Right renal cortex interstitium (tissue), 3 donors: ENCODE measurements at places on chromosomes 5 and 9.

DNA sequence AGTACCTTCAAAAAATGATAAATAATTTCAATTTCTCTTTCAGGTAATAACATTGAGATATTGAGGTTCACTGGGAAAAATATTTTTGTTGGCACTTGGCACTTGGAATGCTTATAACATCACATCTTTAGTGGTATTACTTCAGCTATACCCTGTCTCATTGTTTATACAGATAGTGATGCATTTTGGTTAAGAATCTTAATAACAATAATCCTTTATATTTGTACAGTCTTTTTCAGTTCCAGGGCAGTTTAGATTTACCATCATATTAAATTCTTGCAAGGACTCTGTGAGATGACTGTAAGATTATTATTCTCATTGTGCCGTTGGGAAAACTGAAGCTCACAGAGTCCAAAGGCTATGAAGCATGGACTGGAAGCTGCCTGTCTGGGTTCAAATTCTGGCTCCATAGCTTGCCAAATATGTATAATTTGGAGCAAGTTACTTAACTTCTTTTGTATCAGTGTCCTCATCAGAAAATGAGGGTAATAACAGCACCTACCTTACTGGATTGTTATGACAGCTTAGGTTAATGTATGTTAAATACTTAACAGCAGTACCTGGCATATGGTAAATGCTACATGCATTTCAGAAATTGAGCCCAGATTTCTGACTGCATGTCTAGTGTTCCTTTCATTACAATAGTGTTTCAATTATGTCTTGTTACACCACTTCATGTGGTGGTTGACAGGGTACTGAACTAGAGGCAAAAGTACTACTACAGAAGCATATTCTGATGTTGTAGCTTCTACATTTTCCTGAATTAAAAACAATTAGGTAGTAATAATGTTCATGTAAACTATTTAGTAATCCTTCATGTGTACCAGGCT lies 272.2 kb downstream of the PLK2 start:
- no peak for DNase-seq

- no peak for DNase-seq
Observed at GRCh38 chr5:11496137-11496719, 408.0 kb downstream of the CTNND2 start.

GRCh38 chr5:404666-405241 lies 38.2 kb upstream of the EXOC3 start:
- no peak for DNase-seq

DNA sequence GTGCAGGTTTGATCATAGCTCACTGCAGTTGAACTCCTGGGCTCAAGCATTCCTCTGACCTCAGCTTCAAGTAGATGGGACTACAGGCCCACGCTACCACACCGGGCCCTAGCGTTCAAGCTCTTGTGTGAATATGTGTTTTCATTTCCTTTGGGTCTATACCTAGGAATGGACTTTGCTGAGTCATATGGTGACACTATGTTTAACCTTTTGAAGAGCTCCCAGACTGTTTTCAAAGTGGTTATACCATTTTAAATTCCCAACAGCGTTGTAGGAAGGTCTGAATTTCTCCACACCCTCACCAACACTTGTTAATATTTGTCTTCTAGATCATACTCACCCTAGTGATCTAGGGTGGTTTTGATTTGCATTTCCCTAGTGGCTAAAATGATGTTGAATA lies 33.5 kb downstream of the FAF2 start:
- no peak for DNase-seq

GRCh38 chr9:131963072-131964030 lies 116.3 kb downstream of the MED27 start:
- no peak for DNase-seq

- no peak for DNase-seq
Observed at GRCh38 chr5:126354858-126355731, 68.1 kb upstream of the GRAMD2B start.

DNA sequence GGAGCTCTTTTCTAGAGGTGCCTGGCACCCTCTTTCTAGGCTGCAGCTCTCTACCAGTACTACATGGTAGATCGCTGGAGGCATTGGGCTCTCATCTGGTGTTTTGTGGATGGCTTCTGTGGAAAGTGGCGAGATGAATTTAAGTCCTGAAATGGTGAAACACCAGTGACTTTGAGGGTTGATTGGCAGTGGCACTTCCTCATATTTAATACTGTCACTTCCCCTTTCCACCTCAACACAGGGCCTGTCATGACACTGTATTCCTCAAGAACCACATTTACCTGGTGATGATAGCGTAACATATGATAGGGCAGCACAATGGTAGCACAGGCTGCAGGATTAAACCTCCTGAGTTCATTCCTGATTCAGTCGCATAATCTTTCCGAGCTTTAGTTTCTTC lies 132.1 kb downstream of the KDM4C start:
- DNase-seq, result no peak

GRCh38 chr9:96177719-96178028 lies 124.3 kb downstream of the HSD17B3 start:
- no peak for DNase-seq
